ENCODE measurements at places on chromosomes 5 and 9. TPM values are rescaled to one million over a fixed set of nuclear protein-coding genes. Genes with fewer than 3 reads are reported as not detected.

- no peak overlapping the region for H3K4me3 ChIP-seq
- H3K27ac ChIP-seq: no peak overlapping the region
- H3K36me3 ChIP-seq: no peaks in the 10 kb centered on the region
- H3K4me1 ChIP-seq: no peaks in the 10 kb centered on the region
- no peaks in the 10 kb centered on the region for H3K27me3 ChIP-seq
- no peak for DNase-seq
Measured at GRCh38 chr9:8680157-8680556, 880.6 kb upstream of the DMAC1 start.

Gene CKMT2
- not detected for polyA plus RNA-seq

DNA sequence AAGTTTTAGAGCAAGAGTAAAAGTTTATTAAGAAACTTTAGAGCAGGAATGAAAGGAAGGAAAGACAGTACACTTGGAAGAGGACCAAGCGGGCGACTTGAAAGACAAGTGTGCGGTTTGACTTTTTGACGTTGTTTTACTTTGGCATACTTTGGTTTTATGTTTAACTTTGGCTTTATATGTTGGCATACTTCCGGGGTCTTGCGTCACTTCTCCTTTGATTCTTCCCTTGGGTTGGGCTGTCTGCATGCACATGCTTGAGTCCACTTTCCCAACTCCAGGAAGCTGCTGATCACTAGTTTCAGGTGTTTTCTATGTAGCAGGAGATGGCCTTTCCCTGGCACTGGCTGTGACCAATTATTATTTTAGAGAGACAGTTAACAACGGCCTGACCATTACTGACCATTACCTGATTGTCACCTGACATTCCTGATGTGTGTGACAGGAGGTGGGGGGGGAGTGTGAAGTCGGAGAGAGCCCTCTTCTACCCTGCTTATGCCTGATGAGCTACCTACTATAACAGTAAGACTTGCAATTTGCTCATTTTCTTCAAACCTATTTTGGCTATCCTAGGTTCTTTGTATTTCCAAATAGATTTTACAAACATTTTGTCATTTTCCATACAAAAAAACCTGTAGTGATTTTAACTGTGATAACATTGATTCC lies 45.5 kb downstream of the TNFSF8 start:
- H3K27me3 ChIP-seq: no peaks in the 10 kb centered on the region
- no peaks in the 10 kb centered on the region for H3K4me1 ChIP-seq
- DNase-seq: no peak

Gene HNRNPA0
- polyA plus RNA-seq: 19.2 TPM

DNA sequence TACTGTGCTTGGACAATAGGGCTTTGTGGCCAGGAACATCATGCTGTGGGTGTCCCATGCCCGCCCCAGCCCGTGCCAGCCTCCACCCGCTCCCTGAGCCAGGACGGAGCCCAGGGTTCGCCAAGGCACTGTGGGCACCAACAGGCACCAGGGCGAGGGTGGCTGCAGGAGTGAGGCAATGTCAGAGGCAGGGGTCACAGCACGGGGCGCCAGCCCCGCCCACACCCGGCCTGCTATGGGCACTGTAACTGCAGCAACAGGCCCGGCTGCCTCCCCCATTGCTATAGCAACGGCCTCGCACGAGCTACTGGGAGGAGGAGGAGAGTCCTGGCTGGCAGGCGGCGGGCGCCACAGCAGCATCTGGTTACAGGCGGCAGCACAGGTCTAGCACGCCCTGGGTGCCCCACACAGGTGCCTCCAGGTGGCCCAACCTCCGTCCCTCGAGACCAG lies 2.5 kb downstream of the ABCA2 start:
- no peaks in the 10 kb centered on the region for H3K36me3 ChIP-seq
- H3K27me3 ChIP-seq: no peaks in the 10 kb centered on the region
- peaks cover 40% of the 10 kb centered on the region for H3K4me1 ChIP-seq
- no peak overlapping the region for H3K27ac ChIP-seq

Gene C1QTNF3
- polyA plus RNA-seq: 1.5 TPM

Gene CD14
- 0.19 TPM for polyA plus RNA-seq

Gene MACROH2A1
- 146 TPM for polyA plus RNA-seq

Gene TMEM171
- 7.6 TPM for polyA plus RNA-seq

GRCh38 chr9:98034593-98035546 lies 21.7 kb upstream of the NANS start:
- peak overlapping the region; percentile 18 for H3K27ac ChIP-seq
- no peaks in the 10 kb centered on the region for H3K27me3 ChIP-seq
- H3K4me1 ChIP-seq: no peaks in the 10 kb centered on the region

GRCh38 chr9:19895006-19895405 lies 106.2 kb upstream of the SLC24A2 start:
- no peak for DNase-seq
- H3K27ac ChIP-seq: no peak overlapping the region
- H3K36me3 ChIP-seq: no peaks in the 10 kb centered on the region
- no peaks in the 10 kb centered on the region for H3K27me3 ChIP-seq
- H3K4me1 ChIP-seq: no peaks in the 10 kb centered on the region
- H3K4me3 ChIP-seq: no peak overlapping the region

DNA sequence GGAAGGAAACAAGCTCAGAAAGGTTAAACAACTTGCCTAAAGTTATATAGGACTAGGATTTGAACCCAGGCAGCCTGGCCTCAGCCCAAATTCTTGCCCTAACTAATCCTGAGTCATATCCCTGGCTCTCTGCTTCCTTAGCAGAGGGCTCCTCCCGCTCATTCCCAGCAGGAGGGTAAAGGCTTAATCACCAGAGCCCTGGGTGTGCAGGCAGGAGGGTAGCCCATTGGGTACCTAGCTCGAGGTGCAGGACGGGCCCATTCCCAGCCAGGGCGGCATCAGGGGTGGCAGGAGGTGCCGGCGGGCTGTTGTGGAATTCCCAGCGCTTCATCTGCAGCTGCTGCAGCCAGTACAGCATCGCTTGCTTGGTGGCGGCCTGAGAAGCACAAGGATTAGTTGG lies 3.9 kb downstream of the TBC1D2 start:
- H3K4me1 ChIP-seq: peaks cover 4% of the 10 kb centered on the region
- H3K4me3 ChIP-seq: no peak overlapping the region
- no peak for DNase-seq
- no peaks in the 10 kb centered on the region for H3K36me3 ChIP-seq
- H3K27me3 ChIP-seq: no peaks in the 10 kb centered on the region

Data from SK-N-SH (cell line).